CD4-positive, alpha-beta T cell treated with Interleukin-6 for 4 hours (primary cell): ENCODE measurements at places on chromosomes 1 and 21.

DNA sequence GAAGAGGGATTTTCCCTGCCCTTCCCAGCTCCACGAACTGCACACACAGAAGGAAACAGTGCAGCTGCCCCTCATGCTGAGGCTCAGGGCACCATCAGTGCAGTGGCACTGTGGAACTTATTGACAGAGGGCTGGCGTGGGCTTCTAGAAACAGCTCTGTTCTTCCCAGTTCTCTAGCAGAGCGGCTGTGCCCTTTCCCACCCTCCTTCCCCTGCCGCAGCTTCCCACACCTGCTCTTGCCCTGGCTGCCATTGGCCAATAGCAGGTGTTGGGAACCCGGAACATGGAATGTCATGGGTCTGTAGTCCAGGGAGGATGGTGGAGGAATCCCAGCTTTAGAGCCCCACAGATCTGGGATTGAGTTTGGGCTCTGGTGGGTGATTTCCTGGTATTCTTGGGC is 343.8 kb downstream of the RPS6KC1 start:
- DNase-seq: no peak

GRCh38 chr1:37286881-37287280 is 187.5 kb upstream of the ZC3H12A start:
- no peak for DNase-seq

GRCh38 chr1:150207281-150207971 is 28.5 kb downstream of the ANP32E start:
- no peak for DNase-seq

GRCh38 chr1:167752219-167752985 is 30.6 kb downstream of the MPZL1 start:
- no peak for DNase-seq

DNA sequence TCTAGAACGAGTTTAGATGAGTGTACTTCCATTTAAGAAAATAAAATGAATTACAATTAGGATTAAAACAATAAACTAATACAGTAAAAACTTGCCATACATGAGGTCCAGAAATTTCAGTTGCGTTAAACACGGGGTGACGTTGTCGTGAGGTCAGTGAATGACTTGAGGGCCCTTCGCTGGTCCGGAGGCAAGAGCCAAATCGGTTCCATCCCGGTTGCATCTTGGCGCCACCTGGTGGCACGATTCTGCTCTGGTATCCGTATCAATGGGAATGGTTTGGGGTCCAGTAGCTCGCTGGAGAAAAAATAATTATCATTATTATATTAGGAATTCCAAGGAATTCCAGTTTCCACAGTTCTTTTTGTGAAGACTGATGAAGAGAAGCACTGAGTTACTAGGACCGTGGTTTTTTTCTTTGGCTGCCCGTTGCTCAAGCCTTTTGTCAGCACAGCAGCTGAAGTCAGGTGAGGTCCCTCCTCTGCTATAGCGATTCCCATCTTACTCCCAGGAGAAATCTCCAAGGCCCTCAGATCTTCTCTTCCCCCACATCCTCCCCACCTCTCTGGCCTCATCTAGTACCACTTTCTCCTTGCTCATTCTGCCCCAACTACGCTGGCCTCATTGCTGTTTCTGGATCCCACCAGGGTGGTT is 161.4 kb downstream of the SLC35F3 start:
- peak; percentile 70 for DNase-seq

GRCh38 chr21:27519361-27519760 is 552.5 kb upstream of the ADAMTS5 start:
- no peak for DNase-seq

DNA sequence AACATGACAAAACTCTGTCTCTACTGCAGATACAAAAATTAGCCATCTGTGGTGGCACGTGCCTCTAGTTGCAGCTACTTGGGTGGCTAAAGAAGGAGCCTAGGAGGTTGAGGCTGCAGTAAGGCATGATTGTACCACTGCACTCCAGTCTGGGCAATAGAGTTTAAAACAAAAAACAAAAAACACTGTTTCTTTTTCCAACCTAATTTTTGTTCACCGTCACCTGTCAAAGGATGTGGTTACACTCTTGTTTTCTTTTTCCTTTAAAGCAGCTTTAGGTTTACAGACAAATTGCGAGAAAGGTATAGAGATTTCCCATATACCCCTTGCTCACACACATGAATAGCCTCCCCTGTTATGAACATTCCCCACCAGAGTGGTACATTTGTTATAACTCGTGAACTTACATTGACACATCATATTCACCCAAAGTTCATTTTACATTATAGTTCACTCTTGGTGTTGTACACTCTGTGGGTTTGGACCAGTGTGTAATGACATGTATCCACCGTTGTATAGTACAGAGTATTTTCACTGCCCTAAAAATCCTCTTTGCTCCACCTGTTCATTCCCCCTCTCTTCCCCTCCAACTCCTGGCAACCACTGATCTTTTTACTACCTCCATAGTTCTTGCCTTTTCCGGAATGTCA is 26.2 kb downstream of the SMG7 start:
- DNase-seq: no peak

DNA sequence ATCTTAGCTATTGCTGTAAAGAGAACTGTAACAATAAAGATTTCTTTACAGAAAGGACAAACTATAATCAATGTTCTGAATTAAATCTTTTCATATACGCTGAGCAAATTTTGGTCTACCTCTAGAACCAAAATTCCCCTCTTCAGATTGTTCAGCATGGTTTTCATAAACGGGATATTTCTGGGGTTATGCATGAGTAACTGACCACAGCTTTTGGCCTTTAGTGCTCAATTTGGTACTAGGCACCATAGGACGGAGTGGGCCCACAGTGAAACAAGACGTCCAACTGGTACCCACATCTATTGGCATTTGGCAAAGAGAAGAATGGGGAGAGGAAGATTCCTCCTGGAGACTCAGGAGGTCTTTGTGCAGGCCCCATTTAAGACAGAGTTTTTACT is 184.5 kb downstream of the TGFBR3 start:
- no peak for DNase-seq

DNA sequence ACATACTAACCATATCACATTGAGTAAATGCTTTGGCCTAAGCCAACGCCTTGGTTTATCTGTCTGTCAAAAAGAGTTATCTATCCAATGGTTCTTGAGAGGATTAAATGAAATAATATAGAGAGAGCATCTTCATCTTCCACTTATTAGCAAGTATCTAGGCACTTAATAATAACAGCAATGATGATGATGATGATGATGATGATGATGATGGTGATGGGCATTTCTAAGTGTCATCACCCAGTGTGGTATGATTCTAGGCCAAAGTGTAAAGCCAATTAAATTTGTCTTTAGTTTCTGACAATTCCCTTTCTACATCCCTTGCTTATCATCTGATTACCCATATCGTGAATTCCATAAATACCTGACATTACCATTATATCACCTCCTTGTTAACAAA is 65.7 kb upstream of the LRRC53 start:
- DNase-seq: no peak

GRCh38 chr1:184037849-184038591 is 492 bp upstream of the COLGALT2 start:
- DNase-seq: no peak

DNA sequence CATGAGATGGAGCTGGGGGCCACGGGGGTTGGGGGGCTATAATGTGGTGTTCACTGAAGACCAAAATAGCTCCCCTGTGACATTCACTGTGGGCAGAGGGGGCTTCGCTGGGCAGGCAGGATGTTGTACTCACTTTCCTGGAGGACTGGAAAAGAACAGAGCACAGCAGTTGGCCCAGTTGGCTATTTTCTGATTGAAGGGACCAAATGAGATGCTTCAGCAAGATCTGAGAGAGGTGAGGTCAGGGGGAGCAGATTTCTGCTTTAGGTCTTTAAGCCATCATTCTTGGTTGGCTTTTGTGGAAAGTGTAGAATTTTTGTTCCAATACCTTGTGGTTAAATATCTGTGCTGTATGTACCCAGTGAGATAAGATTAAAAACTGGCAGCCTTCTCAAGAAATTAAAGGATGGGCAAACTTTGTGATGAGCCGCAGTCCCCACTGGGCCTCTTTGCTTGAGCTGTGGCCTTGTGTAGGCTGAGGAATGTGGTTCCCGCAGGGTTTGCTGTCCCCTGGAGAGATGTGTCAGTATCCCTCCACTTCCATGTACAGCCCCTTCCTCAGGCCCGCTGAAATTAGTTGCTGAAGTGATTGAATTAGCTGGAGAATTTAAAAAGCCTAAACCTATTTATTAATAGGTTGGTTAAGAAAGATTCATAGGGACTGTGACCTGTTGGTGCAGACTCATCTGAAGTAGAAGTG is 80.7 kb downstream of the ATP5PO start:
- no peak for DNase-seq

DNA sequence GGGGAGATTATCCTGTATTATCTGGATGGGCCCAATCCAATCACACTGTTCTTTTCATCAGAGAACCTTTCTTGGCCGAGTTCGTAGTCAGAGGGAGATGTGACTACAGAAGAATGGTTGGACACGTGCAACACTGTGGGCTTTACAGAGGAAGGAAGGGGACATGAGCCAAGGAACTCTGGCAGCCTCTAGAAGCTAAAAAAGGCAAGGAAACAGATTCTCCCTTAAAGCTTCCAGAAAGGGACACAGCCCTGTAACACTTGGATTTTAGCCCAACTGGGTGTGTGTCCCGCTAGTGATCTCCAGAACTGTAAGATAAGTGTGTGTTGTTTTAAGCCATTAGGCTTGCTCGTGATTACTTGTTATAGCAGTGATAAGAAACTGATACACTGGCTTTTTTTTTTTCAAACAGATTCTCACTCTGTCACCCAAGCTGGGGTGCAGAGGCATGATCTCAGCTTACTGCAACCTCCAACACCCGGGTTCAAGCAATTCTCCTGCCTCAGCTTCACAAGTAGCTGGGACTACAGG is 53.9 kb upstream of the FBXO28 start:
- no peak for DNase-seq

- no peak for DNase-seq
Observed at GRCh38 chr1:37676281-37677142, 15.8 kb upstream of the CDCA8 start.

DNA sequence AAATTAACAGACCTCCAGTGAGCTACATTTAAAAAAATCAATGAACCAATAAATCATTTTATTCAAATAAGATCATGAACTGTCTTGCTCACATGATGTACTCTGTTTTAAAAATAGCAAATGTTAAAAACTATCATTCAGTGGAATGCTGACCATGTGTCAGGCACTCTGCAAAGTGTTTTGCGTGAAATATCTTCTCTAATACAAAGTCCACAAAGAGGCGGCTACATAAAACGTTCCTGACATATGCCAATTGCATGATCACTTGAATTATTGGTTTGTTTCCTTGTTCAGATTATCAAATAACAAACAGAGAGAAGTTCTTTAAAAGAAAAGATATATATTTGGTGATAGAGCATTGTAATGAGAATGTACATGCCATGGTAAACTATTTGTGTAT is 10.7 kb downstream of the FMO2 start:
- no peak for DNase-seq

DNA sequence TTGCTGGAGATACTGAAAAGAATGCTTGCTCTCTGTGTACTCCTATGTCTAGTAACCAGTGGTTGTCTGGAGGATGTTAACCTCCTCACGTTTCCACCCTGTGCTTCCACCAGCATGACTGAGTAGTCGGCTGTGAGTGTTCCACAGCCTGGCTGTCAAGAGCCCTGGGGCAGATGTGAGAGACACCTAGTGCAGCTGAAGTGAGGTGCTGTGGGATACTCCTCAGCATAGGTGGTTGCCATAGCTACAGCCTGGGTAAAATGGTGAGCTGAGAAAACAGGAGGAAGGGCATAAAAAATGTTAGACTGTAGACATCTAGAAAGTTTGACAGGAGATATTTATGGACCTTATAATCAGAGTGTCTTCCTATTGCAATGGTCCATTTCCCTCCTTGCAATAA is 15.8 kb downstream of the IVL start:
- no peak for DNase-seq

DNA sequence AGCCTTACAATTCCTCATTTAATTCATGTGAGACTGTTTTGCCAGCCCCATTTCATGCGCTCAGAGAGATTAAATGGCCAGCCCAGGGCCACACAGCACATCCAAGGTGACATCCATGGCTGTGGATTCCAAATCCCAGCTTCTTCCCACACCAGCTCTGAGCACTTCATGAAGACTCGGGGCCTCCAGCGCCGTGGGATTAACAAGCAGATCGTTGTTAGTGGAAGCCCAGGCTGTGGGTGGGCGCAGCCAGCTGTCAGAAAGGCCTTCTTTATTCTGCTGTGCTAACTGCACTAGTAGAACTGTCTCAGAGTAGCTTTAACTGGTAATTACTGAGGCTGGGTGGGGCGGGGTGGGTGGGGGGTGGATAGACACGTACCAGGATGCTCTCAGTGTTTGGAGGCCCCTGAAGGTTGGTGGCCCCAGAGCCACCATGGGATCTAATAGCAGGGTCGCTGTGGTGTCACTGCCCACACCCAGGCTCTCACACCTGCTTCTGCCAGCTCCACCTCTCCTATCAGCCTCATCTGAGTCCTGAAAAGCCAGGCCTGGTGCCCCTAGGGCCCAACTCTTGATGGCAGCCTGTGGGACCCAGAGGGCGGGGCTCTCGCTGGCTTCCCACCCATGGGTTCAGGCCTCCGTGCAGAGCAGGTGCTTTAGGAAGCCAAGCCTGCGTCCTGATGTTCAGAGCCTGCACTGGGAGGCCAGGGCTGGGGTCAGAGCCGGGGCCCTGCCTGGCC is 3.4 kb downstream of the BMP8A start:
- no peak for DNase-seq

GRCh38 chr1:20430355-20431175 is 55.4 kb downstream of the CAMK2N1 start:
- DNase-seq: peak; percentile 50

DNA sequence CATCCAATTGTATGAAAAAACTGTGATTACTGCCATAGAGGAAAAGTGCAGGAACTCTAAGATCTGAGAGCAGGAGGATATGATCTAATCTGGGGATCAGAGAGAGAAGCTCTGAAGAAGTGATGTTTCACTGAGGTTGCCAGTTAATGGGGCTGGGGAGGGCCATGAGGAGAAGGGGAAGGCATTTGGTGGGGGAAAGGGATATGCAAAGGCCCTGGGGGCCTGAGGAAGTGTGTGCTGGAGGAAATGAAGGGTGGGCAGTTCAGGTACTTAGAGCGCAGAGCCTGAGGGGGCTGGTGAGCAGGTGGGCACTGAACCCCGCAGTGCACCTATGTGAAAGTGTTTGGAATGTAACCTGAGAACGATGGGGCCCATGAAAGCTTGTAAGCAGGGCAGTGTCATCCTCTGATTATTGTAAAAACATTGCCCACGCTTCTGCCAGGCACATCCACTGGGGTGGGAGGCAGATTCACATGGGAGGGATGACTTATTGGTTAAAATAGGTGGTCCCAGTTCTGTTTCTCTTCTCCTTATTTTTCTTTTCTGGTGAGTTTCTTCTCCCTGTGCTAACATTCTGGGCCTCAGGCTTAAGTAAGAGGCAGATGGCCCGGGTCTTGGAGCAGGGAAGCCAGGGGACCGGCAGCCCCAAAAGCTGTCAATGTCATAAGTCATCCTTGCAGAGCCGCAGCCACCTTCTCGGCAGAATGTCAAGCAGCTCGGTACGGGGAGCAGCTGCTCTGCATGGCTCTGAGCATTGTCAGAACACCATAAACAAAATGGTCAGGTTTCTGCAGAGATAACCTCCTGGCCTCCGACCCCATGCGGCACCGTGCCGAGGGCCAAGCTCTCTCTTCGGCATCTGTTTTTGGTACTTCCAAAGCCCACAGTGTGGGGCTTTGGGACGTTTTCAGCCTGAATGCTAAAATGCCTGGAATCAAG is 492.0 kb upstream of the VAMP3 start:
- DNase-seq: no peak

- no peak for DNase-seq
Observed at GRCh38 chr21:36212513-36212780, 55.8 kb downstream of the DOP1B start.

GRCh38 chr1:36994294-36994693 is 40.0 kb downstream of the GRIK3 start:
- DNase-seq: no peak

GRCh38 chr1:219507437-219507836 is 105.5 kb downstream of the ZC3H11B start:
- DNase-seq: no peak
